T-helper 9 cell (primary cell): ENCODE measurements at places on chromosomes 1 and 21.

GRCh38 chr1:202812176-202813026, 1.6 kb downstream of the PCAT6 start:
- no peak for DNase-seq

DNA sequence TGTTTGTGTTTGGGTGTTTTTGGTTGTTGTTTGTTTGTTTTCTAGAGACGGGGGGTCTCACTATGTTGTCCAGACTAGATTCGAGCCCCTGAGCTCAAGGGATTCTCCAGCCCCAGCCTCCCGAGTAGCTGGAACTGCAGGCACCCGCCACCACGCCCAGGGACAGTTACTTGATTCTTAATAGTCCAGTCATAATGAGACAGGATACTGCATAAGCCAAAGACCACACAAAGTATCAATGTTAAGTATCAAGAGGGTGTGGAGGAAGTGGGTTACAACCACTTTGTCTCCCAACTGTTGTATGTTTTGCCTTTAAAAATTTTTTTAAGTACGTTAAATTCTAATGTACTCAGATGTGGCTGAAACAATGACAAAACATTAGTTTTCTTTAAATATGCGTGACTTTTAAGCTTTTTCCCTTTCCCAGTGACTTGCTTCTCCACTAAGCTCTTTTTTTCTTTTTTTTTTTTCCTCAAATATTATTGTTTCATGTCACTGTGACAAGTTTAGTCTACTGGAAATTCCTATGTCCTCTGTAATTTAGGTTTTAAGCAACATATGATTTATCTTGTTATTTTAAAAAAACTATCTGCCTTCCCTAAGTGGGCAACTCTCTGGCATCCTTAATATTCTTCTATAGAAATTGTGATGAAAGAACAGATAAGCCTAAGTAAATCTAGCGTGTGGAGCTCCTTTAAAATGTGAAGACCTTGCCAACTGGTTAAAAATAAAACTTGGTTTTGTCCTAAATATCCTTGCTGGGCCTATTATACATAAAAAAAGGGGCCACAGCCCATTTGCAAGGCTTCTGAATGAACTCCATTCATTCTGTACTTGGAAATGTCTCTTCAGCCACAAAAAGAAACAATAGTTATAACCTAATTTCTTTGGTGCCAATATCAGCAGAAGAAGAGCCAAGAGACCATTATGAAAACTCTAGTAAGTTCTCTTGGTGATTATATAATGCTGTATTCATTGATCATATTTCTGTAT, 56.2 kb upstream of the DPH5 start:
- no peak for DNase-seq

DNA sequence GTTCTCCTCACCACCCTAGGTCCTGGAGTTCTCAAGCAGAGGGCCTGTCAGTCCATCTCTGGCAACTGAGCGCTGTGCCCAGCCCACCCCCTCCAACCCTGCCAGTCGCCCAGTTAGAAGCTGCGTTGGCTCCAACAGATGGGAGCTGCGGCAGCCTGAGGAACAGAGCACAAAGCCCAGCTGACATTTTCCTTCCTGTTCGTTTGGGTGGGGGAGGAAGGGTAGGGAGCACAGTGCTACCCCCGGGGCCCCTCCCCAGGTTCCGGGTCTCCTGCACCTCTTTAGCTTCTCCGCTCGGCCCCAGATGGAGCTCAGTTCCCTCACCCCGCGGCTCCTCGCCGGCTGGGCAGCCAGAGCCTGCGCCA, 1.4 kb downstream of the LRRN2 start:
- DNase-seq, result no peak

DNA sequence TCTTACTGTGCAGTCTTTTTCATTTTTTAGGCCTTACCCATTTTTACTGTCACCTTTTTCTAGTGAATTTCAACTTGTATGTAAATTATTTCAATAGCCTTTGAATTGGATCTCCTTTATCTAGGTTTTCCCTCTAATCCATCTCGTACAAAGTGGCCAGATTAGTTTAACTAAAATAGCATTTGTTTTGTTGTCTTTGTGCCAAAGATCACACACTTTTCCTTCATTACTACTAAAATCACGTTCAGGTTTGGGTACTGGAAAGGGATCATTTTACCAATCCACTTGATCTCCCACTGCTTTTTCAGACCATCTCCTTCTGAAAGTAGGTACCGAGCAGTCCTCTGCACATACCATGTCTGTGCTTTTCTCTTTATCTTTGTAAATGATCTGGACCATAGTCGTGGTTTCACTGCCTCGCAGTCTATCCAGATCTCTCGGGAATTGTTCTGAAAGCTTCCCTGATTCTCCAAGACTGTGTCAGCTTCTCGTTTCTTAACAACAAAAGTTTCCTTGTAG, 20.1 kb downstream of the KDM1A start:
- DNase-seq, result no peak

- peak; percentile 55 for DNase-seq
Measured at GRCh38 chr21:14545906-14546480, at the start of gene SAMSN1. TSS of gene SAMSN1 (minus strand) at chr21:14546315. CDS start at chr21:14546261, 54 bp downstream.

DNA sequence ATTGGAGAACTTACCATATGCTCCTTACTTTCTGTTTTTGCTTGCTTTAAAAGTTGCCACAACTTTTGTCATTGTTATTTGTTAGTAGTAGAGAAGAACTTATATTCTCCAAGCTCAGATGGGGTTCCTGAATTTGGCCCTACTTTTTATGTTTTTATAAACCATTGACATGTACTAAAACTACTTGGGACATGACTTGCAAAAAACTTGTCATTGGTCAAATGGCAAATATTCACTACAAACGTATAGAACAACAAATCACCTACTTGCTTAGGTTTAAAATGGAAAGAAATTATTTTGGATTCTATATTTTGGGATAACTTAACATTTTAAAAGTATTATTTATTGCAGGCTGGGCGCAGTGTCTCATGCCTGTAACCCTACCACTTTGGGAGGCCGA, 32.7 kb downstream of the PIGP start:
- DNase-seq, result no peak

DNA sequence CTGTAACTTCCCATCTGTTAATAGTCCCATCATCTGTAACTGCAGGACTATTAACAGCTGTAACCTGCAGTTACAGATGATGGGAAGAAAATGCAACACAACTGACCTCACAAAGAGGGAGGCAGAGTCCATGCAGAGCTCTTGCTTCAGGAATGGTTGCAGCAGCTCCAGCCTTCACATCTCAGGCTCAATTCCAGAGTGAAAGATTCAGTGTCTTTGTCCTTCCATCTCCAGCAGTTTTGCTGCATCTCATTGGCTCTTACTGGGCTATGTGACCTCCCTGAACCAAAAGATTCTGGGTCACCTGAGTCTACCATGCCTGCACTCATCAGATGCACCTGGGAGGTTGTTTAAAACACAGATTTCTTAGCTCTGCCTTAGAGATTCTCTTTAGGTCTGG, 686.7 kb downstream of the MATN1 start:
- DNase-seq, result no peak

- no peak for DNase-seq
Measured at GRCh38 chr1:40312238-40313205, 4.6 kb downstream of the COL9A2 start.

DNA sequence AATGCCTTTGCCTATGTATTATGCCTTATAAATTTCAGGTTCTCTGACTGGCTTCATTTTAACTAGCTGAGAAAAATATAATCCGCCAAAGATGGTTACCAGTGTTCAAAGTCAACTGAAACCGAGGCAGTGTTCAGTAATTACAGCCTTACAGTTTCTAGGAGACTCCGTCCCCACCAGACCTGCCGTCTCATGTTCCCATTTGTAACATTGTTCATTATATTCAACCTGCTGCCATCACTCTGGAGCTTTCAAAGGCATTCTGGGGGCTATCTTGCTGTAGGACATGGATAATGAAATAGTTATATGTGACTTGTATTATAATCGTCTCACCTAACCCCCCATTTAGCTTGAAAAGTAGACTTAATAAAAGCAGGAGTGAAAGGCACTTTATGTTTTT, 302.5 kb downstream of the RWDD3 start:
- DNase-seq, result no peak

- DNase-seq, result no peak
Measured at GRCh38 chr1:24934310-24935195, 4.5 kb upstream of the RUNX3 start.

DNA sequence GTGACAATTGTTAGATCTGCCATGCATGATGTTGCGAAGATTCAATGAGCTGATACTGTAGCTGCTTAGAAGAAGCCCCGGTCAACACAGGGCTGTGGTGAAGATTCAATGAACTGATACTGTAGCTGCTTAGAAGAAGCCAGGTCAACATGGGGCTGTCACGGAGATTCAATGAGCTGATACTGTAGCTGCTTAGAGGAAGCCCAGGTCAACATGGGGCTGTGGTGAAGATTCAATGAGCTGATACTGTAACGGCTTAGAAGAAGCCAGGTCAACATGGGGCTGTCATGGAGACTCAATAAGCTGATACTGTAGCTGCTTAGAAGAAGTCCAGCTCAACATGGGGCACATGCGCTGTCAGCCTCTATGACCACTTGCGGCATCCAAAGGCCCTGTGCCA, 18.8 kb upstream of the BACE2 start:
- no peak for DNase-seq

DNA sequence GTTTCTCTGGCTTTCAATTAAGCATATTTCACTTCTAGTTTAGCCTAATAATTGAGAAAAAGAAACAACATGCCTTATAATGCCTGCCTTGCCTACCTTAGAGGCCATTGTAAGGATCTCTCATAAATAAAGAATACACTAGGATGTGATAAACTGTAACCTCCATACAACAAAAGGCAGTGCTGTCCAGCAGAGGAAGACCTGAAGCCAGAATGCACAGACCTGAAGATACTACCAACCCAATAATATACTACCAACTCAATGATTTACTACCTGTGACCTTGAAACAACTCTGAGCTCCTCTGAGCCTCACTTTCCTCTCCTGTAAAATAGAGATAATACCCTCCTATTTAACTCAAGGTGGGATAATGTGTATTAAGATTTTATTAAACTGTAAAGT, 361.3 kb downstream of the TTLL7 start:
- no peak for DNase-seq

DNA sequence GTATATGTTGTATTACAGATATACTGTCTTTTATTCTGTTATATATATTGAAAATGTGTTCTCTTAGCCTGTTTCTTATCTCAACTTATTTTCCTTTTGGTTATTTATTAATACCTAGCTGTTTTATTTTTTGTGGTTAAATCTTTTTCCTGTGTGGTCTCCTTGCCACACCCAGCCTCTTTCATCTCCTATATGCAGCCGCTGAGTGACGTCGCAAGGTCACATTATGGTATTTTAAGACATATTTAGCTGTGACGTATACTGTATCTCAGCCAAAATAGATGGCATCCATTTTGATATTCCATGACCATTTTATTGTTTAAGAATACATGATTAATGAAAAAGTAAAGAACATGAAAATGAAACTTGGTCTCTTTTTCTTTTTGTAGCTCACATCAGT, 29.1 kb downstream of the CENPF start:
- peak; percentile 28 for DNase-seq

- no peak for DNase-seq
Measured at GRCh38 chr1:18639368-18640055, 8.9 kb downstream of the PAX7 start.

GRCh38 chr1:150793221-150793620, 14.8 kb downstream of the CTSK start:
- DNase-seq, result no peak

DNA sequence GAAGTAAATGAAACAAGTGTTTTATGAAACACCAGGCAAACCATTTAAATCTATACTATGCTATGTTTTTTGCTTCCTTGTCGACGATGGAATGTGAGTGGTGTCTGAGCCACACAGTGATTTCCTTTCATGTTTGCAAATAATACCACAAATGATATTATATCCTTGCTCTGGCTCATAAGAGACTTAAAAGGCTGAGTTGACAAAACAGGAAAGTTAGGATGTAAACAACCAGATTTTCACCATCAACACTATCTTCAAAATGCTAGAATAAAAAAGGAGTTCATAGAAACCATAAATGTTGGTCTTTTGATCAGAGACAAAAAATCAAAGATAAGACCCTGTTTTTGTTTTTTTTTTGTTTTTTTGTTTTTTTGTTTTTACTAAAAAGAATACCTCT, 17.8 kb upstream of the MAGI3 start:
- no peak for DNase-seq

DNA sequence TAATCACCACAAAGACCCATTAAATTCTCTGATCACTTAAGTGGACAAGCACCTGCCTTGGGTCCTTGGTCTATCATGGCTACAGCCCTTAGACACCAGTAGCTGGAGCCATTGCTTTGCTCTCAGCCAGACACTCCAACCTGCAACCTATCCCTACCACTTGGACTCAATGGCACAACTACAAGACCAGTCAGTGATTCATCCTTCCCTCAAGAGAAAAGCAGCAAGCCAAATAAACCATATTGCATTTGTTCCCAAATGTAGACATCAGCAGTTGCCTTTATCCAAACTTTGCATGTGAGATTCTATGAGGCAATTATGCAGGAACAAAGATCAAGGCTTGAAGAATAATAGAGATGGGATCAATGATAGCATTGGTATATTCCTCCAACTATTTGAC, 263.4 kb downstream of the HHIPL2 start:
- DNase-seq, result no peak

DNA sequence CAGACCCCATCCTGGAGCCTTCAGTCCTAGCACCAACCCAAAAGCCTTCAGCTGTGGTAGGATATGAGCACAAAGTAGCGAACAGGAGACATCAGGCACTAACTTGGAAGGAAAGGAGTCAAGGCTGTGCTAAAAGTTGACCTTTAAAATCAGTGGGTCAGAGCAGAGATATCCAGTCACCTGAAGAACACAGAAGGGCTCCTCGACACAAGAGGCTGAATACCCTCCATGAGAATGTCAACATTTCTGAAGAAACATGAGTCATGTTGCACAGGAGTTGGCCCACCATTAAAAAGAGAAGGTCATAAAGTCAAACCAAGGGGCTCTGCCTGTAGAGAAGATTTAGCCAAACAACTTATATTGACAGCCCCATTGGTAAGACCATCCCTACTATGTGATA, 172.5 kb downstream of the PLPP3 start:
- DNase-seq, result no peak

GRCh38 chr1:206925106-206925736, 3.5 kb upstream of the FCMR start:
- DNase-seq, result no peak
